ENCODE measurements at places on chromosomes 1 and 21. TPM values are rescaled to one million over a fixed set of nuclear protein-coding genes. Genes with fewer than 3 reads are reported as not detected.

Gene PIK3C2B
- 8.0 TPM for total RNA-seq

Gene HMGCS2
- not detected for total RNA-seq

Gene PDE9A
- total RNA-seq = 1.2 TPM

Gene LEFTY2
- 0.18 TPM for total RNA-seq

Gene SPATA45
- total RNA-seq = not detected

Gene SNX7
- total RNA-seq = 23.9 TPM

Gene SMG7
- total RNA-seq = 34.5 TPM

Gene NBPF6
- total RNA-seq = not detected

Gene TPTE
- not detected for total RNA-seq

Gene FHAD1
- 0.60 TPM for total RNA-seq

Gene SMIM11
- total RNA-seq = 20.0 TPM

Gene TSPAN1
- total RNA-seq = 3.5 TPM

Gene KIAA1614
- 0.79 TPM for total RNA-seq

Gene AVPR1B
- total RNA-seq = not detected

Gene KLHDC9
- total RNA-seq = 1.6 TPM

Gene CTH
- 1.5 TPM for total RNA-seq

Gene DIO1
- not detected for total RNA-seq

Gene SPRR2F
- total RNA-seq = not detected

Gene KCNT2
- total RNA-seq = not detected

Gene CFAP74
- not detected for total RNA-seq

All from A549 treated with Hydrocortisone at 1 μM for 4 hours (cell line).